AG10803 (cell line): ENCODE measurements at places on chromosomes 1 and 21.

GRCh38 chr1:53130878-53131589 is 11.4 kb downstream of the SLC1A7 start:
- DNase-seq, result no peak

DNA sequence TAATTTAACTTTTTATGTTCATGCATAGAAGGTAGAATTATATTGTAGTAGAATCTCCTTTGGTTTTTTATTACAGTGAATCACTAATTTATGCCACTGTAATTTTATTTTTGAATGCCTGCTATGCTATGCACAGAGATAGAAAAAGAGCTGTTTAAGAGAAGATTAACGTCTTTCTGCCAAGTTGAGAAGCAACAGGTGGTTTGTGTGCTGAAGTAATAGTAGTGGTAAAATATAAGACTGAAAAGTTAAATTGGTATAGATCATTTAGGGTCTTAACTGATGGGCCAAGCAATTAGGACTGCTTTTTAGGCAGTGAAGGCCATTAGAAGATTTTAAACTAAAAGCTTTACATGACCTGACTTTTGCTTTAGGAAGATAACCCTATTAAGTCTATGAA is 115.1 kb downstream of the SYT14 start:
- DNase-seq, result no peak

GRCh38 chr21:41885341-41886024 is 6.3 kb upstream of the PRDM15 start:
- no peak for DNase-seq

- DNase-seq, result peak; percentile 86
Measured at GRCh38 chr21:28805885-28806284, 186.8 kb downstream of the LTN1 start.

GRCh38 chr21:44466351-44466954 is 11.1 kb downstream of the LRRC3 start:
- DNase-seq, result no peak
